ENCODE measurements at places on chromosomes 4 and X.

DNA sequence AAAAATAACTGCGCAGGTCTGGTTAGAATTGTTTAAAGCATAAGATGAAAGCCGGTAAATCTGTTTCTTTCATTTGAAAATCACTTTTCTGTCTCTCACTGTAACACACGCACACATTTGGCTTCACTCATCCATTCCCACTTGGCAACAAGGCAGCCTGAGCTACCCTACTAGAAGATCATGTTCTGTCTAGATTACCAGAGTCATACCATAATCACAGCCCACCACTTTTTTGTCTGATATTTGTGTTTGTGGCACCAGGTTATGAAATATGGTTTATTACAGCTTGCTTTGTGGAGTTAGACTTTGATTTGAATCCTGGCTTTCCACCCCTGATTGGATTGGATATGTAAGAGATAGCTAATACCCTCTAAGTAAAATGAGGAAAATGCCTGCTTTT is 2.2 kb downstream of the USO1 start:
- DNase-seq = no peak

DNA sequence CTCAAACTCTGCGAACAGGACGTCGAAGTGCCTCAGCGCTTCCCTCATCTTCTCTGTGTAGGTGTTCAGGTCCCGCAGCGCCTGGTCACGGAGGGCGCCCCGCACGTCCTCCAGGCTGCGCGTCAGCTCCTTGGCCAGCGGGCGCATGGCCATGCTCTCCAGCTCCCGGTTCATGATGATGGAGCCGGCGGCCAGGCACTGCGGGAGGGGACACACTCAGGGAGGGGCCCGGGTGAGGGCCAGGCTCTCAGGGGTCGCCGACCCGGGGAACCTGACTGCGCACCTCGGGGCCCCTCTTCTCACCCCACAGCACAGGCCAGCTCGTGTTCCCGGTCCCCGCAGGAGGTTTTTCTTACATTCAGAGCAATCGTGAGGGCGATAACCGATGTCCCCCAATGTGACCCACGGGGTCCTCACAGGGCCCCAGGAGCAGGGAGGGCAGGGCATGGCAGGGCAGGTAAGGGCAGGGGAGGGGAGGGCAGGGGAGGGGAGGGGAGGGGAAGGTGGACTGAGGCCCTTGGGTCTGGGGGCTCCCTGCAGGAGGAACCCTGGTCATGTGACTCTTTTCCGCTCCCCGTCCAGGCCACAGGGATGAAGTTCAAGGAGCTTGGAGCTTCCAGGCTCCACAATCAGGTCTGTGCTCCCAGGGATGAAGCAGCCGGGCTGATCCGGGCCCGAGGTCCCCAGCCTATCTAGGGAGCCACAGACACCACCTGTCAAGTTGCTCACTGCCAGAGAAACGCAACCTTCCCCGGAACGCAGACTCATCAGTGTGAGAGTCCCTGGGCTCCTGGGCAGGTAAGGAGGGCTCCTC is 77.8 kb upstream of the MXD4 start:
- DNase-seq = no peak

- no peak for DNase-seq
These were observed 56.9 kb downstream of the PCGF3 start for GRCh38 chr4:762211-763190.

- DNase-seq = no peak
These were observed 158.3 kb downstream of the STIM2 start for GRCh38 chr4:27018910-27019309.

DNA sequence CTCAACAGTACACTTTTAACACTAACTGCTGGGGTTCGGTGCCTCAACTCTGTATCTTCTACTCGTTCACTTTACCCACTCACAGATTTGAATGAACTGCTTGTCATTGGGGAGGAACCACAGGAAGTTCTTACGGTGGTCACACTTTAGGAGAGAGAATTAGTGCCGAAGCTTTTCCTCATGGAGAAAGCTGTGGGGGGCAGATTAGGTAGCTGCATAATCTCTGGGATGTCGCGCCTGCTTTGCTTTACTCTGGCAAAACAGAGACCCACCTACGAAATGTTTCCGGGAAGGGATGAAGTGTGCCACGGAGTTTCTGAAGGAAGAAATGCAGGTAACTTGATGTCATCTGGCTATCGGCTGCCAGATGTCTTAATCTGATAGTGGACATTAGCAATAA is 949.7 kb upstream of the TENM3 start:
- no peak for DNase-seq

GRCh38 chrX:14590693-14591424 is 61.5 kb downstream of the GLRA2 start:
- DNase-seq = no peak

- no peak for DNase-seq
These were observed 18.8 kb upstream of the YTHDC1 start for GRCh38 chr4:68368691-68369131.

DNA sequence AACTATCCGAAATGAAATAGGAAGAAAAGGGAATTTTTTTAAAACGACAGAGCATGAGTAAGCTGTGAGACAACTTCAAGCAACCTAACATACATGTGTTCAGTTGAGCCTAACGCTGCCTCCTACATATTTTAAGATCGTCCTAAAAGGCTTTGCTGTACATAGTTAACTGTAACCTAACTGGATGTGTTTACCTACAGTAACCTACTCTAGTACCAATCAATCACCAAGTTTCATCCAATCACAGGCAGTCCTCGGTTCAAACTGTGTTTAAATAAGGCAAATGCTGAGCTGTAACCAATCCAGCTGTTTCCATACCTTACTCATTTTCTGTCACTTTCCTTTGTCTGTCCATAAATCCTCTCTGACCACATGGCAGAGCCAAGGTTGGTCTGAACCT is 17.1 kb downstream of the RCHY1 start:
- DNase-seq = no peak

DNA sequence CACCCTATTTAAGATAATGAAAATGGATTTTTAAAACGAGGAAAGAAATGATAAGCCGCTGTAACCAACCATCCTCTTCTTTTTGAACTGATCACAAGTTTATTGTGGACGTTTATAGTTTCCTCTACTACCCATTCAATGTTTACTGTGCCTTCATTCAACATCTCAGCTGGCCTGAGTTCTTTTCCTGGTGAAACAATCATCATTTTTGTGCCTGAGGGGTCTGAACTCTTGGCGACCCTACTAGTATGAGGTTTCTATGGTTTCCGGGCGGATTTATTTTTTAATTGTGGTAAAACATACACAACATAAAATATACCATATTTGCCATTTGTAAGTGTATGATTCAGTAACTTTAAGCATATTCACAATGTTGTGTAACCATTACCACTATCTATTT is 100.7 kb downstream of the SPRY1 start:
- no peak for DNase-seq

- DNase-seq = no peak
These were observed 31.0 kb upstream of the PRPS1 start for GRCh38 chrX:107597264-107597663.

DNA sequence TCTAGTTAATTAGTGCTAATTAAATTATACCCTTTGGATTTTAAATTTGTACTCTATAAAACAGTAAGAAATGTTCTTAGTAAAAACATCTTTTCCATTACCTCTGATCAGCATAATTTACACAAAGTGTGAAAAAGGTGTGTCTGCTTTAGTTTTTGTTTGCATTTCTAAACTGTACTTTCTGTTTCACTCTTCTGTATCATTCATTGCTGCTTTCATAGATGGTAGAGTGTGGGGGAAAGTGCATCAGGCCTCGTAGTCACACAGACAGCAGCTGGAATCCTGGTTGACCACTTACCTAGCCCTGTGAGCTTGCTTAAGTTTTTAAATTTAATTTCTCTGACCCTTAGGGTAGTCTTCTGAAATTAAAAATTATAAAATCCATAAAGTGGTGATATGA is 275.4 kb upstream of the PITX2 start:
- no peak for DNase-seq

GRCh38 chrX:3599802-3600430 is 113.5 kb downstream of the PRKX start:
- DNase-seq = no peak

- DNase-seq = no peak
These were observed 81.2 kb downstream of the SPCS3 start for GRCh38 chr4:176400816-176401461.

- DNase-seq = no peak
These were observed 212.2 kb upstream of the CENPE start for GRCh38 chr4:103410386-103410785.

- no peak for DNase-seq
These were observed 17.5 kb downstream of the NMU start for GRCh38 chr4:55618546-55619143.

GRCh38 chrX:18961686-18962085 is 22.2 kb downstream of the PHKA2 start:
- DNase-seq = no peak

GRCh38 chr4:76748649-76749048 is 149.3 kb downstream of the SOWAHB start:
- no peak for DNase-seq

GRCh38 chr4:150366487-150366999 is 215.4 kb upstream of the MAB21L2 start:
- DNase-seq = no peak

DNA sequence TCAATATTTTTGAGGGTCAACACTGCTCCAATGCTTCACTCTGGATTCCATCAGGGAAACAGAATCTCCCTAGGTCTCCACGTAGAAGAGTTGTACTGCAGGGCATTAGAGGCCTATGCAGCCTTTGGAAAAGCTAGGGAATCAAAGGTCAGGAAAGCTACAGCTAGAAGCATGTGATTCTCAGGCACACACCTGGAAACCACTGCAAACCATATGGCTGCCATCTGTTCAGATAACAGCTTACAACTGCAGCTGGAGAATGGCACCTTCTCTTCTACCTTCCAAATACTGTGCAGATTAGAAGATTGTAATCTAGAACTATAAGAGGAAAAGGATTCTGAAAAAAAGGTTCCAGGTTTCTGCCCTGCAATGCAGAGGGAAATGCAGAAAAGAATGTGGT is 60.6 kb downstream of the BTC start:
- no peak for DNase-seq
